Ureter (tissue), 1 donor: ENCODE measurements at places on chromosomes 6 and 20. TPM values are rescaled to one million over a fixed set of nuclear protein-coding genes. Genes with fewer than 3 reads are reported as not detected.
A peak's percentile ranks its signal among the peaks of the same experiment; 100 is the strongest.

- DNase-seq, result no peak
These were observed 10.2 kb upstream of the FOXC1 start for GRCh38 chr6:1599469-1599868.

GRCh38 chr20:36312724-36313441 is 6.7 kb downstream of the DLGAP4 start:
- DNase-seq, result no peak

DNA sequence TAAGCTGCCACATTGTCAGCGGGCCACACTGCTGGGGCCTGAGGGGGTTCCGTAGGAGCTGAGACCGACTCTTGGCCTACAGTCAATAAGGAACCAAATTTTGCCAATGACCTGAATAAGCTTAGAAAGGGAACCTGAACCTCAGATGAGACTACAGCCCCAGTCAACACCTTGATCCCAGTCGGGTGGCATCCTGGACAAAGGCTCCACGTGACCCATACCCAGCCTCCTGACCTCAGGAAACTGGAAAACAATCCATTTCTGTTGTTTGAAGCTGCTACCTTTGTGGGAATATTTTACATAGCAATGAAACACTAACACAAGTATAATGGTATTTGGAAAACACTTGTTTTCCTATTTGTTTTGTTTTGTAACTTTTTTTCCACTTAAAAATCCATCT is 179.9 kb upstream of the RALGAPA2 start:
- no peak for DNase-seq

GRCh38 chr6:48658915-48659314 is 547.9 kb upstream of the PTCHD4 start:
- no peak for DNase-seq

DNA sequence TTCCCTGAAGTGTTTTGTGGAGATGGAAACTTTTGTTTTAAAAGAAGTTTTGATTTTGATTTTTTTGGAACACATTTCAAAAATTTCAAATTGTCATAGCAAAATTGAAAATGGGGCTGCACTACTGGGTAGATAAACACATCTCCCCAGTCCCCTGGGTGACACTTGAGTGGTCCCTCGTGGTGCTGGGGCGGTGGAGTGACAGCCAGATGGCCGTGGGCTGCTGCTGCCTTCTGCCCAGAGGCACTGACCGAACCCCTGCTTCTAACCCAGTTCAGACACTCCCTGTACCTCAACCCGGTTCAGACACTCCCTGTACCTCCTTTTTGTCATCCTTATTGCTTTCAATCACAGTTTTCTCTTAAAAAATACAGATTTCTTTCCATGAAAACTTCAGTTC is 69.9 kb upstream of the SYNJ2 start:
- no peak for DNase-seq

GRCh38 chr20:61052195-61052750 is 199.8 kb upstream of the CDH4 start:
- no peak for DNase-seq

DNA sequence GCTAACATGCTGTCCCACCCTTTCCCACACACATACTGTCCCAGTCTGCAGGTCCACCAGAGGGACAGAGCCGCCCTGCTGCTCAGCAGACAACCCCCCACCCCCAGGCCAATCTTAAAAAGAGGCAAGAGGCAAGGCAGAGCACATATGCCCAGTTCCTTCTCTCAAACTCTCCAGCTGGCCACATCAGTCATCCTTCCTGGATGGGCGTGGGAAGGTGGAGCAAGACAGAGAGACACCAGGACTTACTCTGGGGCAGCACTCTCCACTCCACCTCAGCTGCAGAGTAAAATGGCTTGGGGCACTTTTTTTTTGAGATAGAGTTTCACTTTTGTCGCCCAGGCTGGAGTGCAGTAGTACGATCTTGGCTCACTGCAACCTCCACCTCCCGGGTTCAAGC is 10.8 kb downstream of the MOCS3 start:
- no peak for DNase-seq

DNA sequence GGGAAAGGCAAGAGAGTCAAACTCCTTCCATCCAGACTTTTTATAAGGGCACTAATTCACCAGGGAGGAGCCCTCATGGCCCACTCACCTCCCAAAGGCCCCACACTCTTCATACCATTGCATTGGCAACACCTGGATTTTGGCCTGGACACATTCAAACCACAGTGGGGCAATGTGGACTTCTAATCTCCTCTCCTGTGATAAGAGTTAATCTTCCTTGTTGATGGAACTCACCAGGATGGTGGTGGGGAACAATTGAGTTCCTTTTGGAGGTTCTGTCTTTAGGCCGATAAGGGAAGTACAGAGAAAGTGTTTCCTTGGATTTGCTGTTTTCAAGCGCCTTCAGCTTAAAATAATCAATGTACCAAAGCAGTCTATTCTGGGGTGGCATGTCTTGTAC is 268.7 kb downstream of the CD83 start:
- no peak for DNase-seq

- no peak for DNase-seq
These were observed 2.3 kb upstream of the INSM1 start for GRCh38 chr20:20365480-20366161.

DNA sequence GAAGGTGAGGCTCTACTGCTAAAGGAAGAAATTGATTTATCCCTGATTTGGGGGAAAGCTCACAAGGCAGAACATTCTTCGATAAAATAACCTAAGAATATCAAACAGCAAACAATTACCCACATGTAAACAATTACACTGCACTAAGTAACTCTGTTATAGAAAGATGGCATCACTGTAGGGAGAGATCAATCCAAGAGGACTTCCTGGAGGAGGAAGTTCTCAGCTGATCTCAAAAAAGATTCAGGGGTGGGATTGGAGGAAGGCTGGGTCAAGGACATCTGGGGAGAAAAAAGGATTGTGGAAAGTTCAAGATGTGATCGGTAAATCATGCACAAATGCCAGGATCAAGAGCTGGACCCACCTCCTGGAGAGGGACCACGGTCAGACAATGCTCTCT is 361.0 kb upstream of the SULF2 start:
- DNase-seq, result no peak

- peak; percentile 64 for DNase-seq
These were observed 11.7 kb upstream of the MAPK13 start for GRCh38 chr6:36118550-36119107.

GRCh38 chr6:113859349-113860180 is 2.4 kb downstream of the MARCKS start:
- DNase-seq, result peak; percentile 52

- no peak for DNase-seq
These were observed 559.6 kb downstream of the KIF16B start for GRCh38 chr20:16013631-16014030.

GRCh38 chr6:121614115-121614514 is 178.7 kb downstream of the GJA1 start:
- no peak for DNase-seq

GRCh38 chr6:2859185-2859700 is 17.6 kb upstream of the SERPINB1 start:
- no peak for DNase-seq

GRCh38 chr6:12431023-12431422 is 140.9 kb downstream of the EDN1 start:
- no peak for DNase-seq

DNA sequence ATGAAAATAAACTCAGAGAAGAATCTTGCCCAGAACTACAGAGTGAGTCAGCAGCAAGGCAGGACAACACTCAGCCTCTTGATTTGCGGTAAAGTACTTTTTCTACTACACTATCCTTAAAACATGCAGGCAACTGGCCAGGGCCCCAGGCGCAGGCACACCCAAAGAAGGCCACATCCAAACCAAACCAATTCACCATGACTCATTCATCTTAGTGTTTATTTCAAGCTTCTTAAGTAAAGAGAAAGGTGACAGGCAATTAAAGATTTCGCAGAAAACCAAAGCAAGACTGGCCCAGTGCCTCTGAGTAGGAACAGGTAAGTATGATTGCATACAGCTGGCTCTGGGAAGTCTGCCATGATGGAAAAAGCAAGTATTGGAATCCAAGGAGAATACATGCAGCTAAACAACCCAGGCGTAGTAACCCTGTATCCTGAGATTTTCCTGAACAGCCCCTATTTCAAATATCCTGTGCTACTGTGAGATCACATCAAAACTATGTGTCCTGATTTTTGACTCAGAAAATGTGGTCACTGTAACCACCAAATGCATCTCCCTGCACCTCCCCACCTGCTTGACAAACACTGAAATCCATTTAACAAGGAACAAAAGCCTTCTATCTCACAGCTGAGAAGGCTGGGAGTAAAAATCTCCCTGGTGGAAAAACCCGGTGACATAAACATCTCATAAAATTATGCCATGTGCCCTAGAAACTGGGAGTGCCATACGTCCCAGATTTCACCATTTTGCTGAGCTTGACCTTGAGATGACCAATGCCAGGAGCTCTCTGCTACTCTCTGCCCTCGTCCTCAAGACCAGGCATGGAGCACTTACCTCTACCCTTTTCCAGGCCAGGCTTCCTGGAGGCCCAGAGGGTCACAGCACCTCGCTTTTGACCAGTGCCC is 12.4 kb downstream of the WFDC3 start:
- peak; percentile 93 for DNase-seq

- DNase-seq, result no peak
These were observed 385.3 kb upstream of the SOX4 start for GRCh38 chr6:21208081-21208795.

GRCh38 chr20:48921883-48922820 is 641 bp downstream of the ARFGEF2 start:
- DNase-seq, result peak; percentile 72

DNA sequence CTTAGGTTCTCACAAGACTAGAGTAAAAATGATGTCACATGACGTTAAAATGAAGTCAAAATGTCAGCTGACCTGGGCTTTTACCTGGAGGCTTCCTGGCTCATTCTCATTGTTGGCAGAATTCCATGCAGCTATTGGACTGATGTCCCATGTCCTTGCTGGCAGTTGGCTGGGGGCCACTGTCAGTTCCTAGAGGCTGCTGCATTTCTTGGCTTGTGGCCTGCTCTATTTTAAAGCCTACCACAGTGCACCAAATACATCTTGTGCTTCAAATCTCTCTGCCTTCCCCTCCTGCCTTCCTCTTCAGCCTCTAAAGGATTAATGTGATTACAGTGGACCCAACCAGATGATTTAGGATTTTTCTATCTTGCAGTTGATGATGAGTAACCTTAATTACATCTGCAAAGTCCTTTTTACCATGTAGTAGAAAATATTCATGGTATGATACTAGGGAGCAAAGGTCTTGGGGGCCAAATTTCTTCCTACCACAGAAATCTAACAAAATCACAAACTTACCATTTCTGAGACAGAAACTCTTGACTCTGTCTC is 81.9 kb downstream of the FIG4 start:
- DNase-seq, result no peak

GRCh38 chr6:146850238-146850896 is 251.6 kb downstream of the ADGB start:
- DNase-seq, result no peak

DNA sequence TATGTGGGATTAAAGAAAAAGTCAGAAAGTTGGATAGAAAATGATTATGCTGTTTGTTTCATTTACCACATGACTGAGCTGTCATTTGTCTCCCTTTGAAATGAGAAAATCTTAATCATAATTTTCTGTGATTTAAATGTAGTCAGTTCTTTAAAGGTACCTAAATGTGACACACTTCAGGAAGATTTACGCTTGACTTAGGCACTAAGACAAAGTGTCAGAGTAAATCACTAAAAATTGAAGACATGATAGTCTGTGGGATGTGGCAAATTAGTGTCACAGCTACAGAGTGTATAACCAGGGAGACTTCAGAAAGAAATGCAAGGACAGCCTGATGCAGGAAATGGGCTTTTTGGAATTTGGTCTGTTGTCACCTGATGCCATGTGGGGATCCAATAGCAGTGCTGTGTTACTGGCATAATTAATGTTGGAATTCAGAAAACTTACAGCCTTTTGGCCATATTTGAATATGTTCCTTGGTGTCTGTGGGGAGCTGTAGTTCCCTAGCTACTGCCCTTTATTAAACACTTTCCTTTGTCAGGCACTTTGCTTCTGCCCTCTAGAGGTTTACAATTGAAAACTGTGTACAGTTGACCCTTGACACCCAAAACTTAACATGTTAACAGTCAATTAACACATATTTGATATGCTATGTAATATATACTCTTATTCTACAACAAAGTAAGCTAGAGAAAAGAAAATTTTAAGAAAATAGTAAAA is 493.8 kb downstream of the UTRN start:
- DNase-seq, result no peak

DNA sequence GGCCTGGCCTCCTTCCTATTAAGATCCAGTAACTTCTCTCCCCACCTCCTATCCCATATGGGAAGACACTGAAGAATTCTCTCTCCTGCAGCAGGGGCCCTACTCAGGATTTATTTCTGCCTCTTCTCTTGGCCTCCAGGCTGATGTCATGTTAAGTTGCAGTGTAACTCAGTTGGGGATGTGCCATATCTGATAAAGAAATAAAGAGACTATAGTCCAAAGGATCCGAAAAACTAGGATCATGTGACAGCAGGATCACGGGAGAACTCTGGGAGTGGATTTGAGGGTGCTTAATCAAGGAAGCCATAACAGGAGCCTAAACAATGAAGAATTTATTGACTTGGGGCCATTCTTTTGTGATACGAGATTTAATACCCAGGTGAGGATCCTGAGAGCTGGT is 38.5 kb upstream of the TGM6 start:
- no peak for DNase-seq

DNA sequence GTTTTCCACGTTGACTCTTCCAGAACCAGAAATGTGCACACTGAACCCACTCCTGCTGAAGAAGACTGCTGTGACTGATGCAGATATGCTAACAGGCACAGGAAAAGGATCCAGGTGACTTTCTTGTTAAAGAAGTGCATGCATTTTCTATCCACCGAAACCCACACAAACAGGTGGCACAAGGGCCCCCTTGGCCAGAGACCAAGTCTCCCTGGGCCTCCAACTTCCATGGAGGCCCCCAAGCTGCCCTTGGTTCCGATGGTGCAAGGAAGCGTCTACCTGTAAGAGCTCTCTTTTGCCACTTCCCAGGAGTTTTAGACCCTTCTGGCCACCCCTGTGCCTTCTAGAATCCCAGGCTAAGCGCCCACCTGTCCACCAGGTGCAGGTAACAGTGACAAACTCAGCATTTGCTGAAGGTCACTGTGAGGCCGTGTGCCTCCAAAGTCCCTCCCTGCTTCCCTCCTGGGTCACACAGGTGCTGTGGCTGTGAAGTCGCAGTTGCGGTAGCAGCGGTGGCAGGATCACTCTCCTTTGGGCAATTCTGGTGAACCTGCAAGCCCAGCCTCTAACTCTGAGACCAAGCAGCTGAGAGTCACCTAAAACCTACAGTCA is 134.8 kb downstream of the PXDC1 start:
- DNase-seq, result peak; percentile 15

- no peak for DNase-seq
These were observed 810.2 kb downstream of the MAFB start for GRCh38 chr20:39878809-39879208.

GRCh38 chr6:30331981-30332380 is 5.3 kb downstream of the TRIM39 start:
- no peak for DNase-seq

- no peak for DNase-seq
These were observed 98.3 kb downstream of the RAMACL start for GRCh38 chr6:166488076-166488685.

The ACSS1 gene
- total RNA-seq, result 33.7 TPM

The WFDC10B gene
- total RNA-seq, result 1.9 TPM

The DNAH8 gene
- 0.13 TPM for total RNA-seq

The LY6G6F gene
- total RNA-seq, result not detected

The DEFB123 gene
- not detected for total RNA-seq

The MOXD1 gene
- total RNA-seq, result 13.8 TPM

The SIGLEC1 gene
- total RNA-seq, result 9.5 TPM

The MEI4 gene
- total RNA-seq, result 0.47 TPM
